ENCODE measurements at places on chromosomes 6 and 20. TPM values are rescaled to one million over a fixed set of nuclear protein-coding genes. Genes with fewer than 3 reads are reported as not detected.
A peak's percentile ranks its signal among the peaks of the same experiment; 100 is the strongest.

The LRRN4 gene
- 7.7 TPM for total RNA-seq

The ADGRF5 gene
- 0.04 TPM for total RNA-seq

The MDFI gene
- 59.4 TPM for total RNA-seq

DNA sequence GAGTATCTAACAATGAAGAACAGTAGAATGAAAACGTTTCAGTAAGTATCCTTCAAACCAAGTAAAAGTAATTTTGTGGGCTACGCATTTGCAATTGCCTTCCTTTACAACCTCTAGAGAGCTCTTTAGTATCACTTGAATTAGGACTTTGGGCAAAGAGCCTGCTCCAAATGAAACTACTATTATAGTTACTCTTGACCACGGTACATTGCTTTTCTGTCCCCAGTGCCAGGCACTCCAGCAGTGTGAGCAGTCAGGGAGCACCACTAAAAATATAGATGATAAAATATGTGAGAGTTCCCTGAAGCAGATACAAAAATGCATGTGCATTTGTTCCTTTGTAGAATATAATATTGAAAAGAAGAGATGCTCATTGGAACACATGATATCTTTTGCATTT is 450.1 kb upstream of the MANEA start:
- DNase-seq: no peak

DNA sequence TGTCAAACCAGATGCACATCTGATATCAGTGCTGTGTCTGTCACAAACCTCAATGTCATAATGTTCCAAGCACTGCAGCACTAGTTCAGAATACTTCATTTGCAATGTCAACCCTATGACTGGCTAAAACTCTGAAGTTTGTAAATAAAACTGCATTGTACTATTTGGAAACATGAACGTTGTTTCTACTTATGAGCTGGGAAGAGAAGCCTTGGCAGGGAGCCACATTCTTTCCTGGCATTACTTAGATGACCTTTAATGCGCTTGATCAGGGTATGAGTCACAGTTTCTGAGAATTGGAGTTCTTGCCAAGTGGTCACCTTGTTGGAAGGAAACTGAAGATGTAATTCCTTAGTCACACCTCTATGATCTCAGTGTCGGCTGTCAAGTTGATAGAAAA is 664.8 kb upstream of the MMS22L start:
- no peak for DNase-seq

DNA sequence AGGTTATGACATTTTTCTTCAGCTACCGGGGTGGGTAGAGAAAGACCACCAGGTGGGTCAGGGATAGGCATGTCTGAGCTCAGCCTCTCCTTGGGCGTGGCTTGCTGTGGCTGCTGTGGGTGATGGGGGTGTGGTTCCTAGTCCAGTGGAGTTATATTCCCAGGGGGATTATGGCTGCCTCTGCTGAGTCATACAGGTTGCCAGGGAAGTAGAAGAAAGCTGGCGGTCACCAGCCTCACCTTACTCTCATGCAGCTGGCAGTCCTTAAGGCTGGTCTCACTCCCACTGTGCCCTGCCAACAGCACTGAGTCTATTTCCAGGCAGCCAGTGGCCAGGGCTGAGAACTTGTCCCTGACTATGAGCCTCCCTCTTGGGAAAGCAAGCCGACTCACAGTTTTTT is 130.0 kb downstream of the SCP2D1 start:
- no peak for DNase-seq

- DNase-seq: no peak
Observed at GRCh38 chr20:13718171-13718570, 66.5 kb downstream of the ESF1 start.

DNA sequence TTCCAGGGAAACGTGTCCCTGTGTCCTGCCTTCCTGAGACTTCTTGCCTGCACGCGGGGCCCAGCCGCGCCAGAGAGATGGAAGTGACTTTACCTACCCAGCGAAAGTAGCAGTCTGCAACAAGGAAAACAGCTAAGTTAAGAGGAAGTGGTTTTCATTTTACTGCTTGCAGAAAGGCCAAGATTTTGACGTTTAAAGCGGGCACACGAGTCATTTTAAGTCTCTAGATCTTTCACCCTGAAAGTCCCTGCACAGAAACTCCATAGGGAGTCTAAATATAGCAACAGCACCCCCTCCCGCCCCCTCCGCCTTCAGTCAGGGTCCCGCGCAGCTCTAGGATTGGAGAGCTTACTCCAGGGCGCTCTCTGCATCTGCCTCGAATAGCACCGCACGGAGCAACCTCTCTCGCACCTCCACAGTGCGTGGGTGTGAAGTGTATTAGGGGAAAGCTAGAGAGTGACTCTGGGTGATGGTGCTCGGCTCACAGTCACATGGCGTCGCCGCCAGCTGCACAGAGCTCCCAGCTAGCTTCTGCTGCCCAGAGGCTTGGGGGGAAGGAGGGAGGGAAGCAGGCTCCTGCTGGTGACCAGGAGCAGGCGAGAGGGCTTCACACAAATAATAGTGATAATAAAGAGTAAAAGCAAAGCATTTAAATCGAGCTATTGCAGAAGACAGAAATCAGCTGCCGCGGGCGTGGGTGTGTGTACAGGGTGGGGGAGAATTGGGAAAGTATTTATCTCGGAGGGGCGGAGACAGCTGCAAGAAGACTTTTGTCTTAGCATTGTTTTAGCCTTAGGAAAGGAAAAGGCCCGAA is 1.8 kb upstream of the KCNQ5 start:
- peak; percentile 14 for DNase-seq

GRCh38 chr20:45467861-45468260 is 1.7 kb upstream of the WFDC2 start:
- DNase-seq: no peak

GRCh38 chr20:46805836-46806235 is 88.8 kb upstream of the EYA2 start:
- DNase-seq: no peak

All from progenitor cell of endocrine pancreas (in vitro differentiated cells).